ENCODE measurements at places on chromosomes 3 and 15.

DNA sequence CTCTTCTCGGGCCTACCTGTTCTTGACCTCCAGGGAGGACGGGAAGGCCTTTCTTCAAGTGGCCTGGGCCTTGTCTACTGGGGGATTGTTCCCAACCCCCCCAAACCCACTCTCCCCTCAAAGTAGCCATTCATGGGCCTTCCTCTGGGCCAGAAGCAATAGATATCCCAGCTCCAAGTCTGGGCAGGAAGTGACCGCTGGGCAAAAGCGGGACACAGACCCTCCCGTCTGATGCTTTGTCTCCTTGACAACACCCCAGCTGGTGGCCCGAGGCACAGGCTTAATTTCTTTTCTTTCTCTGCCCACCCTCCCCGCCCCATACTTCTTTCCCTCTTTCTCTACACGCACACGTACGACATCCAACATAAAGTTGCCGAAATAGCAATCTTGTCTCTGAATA, 41.4 kb upstream of the FEZF2 start:
- DNase-seq, result no peak

- DNase-seq, result no peak
Observed at GRCh38 chr3:139577909-139578308, 38.4 kb upstream of the RBP1 start.

DNA sequence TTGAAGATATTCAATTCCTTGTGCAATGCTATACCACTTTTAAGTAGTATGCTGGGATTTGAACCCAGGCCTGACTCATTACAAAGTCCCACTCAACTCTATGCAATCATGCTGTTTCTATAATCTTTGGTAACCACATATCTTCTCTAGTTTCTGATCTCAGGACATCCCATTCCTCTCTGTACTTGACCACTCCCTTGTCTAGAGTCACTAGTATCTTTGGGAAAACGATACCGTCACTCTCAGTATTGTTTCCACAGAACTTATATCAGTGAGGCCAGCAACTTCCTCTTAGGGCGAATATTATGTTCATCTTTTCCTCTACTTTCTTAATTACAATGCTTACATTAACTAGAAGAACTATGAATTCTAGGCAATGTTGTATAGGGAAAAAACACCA, 137.3 kb upstream of the TSPAN3 start:
- no peak for DNase-seq

DNA sequence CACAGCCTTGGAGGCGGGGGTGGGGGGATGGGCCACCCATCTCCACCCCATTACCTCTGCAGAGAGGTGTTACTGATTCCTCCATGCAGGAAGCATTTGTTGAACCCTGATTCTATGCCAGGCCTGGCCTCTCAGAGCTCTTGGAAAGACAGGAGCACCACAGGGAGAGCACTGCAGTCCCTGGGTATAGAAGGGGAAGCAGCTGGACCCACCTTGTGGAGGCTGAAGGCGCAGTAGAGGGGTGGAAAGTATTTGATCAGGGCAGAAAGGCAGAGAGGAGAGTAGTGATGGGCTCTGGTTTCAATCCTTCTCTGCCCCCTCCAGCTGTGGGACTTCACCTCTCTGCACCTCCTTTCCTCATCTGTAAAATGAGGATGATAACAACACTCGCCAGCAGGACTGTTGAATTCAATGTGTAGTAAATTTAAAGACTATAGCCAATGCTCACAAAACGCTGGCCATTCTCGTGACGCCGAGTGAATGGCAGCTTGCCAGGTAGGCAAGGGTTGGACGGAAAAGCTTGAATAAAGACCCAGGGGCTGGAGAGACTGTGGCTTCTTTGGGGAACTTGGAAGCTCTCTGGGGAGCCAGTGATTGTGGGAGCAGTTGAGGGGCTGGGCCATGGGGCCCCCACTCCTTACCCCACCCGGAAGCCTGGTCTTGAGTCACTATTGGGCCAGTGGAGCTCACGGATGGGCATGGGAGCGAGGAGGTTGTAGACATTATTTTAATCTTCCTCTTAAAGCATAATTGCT, 8.0 kb upstream of the CCDC33 start:
- no peak for DNase-seq

- no peak for DNase-seq
Observed at GRCh38 chr3:138282836-138283235, 46.8 kb downstream of the NME9 start.

DNA sequence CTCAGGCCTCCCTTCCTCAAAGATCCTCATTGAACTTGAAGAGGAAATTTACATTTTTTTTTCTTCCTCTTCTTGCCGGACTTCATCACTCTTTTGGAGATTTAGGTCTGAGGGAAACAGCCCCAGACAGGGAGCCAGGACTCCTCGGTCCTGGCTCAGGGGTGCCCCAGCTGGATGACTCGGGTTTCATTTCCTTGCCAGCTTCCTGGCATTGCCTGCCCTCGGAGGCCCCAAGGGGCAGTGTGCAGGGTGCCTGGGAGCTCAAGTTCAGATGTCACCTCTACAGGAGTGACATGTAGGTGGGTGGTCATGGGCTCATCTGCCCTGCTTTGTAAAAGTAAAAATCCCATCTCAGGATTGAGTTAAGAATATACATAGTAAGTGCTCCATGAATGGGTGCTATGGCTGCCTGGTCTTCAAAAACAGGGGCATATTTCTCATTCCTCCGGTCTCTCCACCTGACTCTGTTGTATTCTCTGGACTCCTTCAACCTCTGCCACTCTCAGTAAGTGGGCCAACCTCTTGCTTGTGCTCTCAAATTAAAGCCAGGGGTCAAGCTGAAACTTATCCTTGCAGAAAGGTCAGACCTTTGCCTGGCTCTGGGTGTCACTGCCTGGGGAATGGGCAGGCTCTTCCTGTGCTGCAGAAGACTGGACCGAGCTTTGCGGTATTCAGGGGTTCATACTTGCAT, 51.8 kb downstream of the SMAD6 start:
- no peak for DNase-seq

- no peak for DNase-seq
Observed at GRCh38 chr3:133894353-133895207, 1.1 kb downstream of the RAB6B start.

GRCh38 chr3:138066383-138066782, 49.0 kb downstream of the DZIP1L start:
- DNase-seq, result no peak

GRCh38 chr3:183315739-183316138, 62.7 kb downstream of the B3GNT5 start:
- DNase-seq, result no peak

GRCh38 chr15:56767315-56767714, 34.0 kb upstream of the ZNF280D start:
- DNase-seq, result no peak

All from NK-92 treated with Interleukin-12 subunit alpha and Interleukin-12 subunit beta, amount 100 ng/mL, for 24 hours (cell line).